Stimulated activated CD4-positive, alpha-beta T cell treated with anti-CD3 and anti-CD28 coated beads, Interleukin-1b, Interleukin-23, amount 100 ng/mL, for 48 hours (primary cell): ENCODE measurements at places on chromosomes 4 and X.
A peak's percentile ranks its signal among the peaks of the same experiment; 100 is the strongest.

GRCh38 chr4:169952236-169953002 lies 73.8 kb downstream of the MFAP3L start:
- DNase-seq: no peak

DNA sequence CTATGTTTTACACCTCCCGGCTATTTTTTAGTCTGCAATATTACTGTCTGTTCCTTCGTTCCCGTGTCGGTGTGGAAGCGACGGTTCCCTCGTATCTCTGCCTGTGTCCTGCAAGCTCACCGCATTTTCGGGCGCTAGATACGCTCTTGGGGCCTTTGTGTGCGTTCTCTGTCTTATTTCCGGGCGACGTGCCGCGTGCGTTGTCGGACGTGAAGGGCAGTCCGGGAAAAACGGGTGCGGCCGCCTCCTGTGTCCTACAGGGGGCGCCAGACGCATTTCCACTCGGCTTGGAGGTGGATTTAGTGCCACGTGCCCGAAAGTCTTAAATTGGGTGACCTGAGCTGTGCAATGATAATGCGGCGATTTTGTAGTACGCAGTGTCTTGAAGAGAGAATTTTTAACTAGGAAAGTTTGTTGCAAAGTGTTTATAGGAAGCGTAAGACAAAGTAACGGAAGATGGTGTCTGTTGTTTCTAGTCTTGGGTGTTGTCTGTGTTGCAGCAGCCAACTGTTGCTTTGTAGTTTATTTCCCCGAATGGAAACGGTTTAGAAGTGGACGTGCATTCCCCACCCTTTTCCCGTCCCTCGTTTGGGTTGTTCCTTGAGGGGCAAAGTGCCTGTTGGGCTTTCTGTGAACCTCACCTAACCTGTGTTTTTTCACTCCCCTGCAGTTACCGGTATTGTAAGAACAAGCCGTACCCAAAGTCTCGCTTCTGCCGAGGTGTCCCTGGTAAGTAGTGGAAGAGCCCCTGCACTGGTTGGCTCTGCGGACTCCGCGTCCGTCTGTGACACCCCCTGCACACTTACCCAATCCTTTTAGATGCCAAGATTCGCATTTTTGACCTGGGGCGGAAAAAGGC lies 720 bp downstream of the RPL10 start:
- DNase-seq: peak; percentile 79

DNA sequence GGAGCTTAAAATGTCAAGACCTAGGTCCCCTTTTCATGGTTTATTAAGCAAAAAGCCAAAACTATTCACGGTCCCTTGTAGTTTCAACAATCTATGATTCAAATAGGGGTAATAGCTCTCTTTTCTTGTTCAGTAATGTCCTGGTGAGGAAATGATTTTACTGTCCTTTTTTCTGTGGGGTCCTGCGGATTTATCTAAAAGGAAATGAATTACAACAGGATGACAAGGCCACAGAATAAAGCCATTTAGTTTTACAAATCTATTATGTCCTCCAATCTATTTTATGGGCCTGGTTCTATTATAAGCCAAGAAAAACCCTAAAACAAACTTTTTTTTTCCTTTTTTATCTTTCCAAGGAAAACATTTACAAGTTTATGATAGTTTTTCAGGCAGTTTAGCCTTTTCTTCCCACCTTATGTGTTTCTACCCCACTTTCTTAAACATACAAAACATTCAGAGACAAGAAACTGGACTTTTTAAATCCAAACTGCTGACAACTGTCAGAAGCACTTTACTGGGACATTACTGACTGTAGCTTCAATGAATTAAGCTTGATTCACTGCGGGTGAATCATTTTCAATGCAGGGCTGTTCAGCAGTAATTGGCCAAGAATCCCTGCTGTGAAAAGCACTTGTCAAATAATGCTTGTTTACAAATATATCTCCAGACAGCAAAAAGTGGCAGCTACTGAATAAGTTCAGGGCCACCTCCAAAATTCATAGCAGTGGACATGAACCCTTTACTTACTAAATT lies 4.3 kb downstream of the EPHA5 start:
- DNase-seq: no peak

- no peak for DNase-seq
Observed at GRCh38 chrX:113412106-113412505, 571.5 kb upstream of the AMOT start.

- DNase-seq: no peak
Observed at GRCh38 chrX:1807301-1807731, 192.5 kb downstream of the ASMT start.

DNA sequence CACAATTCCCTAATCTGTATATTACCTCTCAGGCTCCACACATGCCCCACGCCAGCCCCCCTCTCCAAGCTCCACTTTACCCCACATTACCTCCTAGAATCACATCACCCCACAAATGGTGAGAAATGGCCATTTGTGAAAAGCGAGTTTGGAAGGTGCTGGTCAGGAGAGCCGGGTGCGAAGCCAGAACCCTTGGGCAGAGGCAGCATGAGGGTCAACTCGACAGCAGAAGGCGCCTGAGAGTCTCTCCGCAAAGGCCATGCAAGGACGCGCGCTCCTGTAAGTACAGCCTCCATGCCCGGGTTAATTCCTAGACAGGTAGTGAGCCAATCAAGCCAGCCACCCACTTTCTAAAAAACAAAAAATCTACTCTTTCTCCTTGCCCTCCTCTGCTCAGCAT lies 42.4 kb downstream of the RHOXF2 start:
- DNase-seq: no peak

DNA sequence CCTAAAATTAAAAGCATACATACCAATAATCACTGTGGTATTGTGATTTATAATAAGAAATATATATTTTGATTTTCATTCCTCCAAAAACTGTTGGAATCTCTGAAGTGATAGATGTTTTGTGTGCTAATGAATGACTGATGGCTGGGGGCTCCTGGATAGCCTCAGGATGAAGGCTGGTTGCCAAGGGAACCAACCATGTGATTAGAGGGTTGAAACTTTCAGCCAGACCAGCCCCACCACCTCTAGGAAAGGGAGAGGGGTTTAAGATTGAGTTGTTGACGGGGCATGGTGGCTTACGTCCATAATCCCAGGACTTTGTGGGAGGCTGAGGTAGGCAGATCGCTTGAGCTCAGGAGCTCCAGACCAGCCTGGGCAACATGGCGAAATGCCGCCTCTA lies 34.0 kb downstream of the HS6ST2 start:
- DNase-seq: no peak

DNA sequence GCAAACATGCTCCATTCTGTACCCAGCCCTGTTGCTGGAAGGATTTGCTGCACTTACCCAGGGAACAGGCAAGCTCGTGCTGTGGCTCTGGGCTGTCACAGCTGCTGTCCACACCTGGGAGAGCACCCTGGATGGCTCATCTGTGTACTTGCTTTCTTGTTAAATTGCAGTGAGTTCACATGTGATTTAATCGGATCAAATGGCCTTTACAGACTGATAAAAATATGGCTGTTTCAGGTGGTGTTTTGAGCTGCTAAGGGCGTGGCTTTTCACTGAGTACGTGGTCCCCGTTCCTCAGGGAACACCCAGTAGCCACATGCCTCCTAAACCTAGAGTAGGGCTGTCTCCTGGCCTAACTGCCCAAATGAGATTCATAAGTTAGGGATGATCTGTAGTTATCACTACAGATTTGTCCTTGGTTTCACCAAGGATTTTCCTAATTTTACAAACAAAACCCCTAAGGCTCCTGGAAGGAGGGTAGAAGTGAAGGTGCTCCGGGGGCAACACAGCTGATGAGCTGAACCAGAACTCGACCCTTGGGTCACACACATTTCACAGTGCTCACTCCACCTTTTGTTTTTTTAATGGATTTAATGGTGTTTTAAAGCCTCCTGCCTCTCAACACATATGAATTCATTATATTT lies 13.7 kb downstream of the KLKB1 start:
- no peak for DNase-seq

DNA sequence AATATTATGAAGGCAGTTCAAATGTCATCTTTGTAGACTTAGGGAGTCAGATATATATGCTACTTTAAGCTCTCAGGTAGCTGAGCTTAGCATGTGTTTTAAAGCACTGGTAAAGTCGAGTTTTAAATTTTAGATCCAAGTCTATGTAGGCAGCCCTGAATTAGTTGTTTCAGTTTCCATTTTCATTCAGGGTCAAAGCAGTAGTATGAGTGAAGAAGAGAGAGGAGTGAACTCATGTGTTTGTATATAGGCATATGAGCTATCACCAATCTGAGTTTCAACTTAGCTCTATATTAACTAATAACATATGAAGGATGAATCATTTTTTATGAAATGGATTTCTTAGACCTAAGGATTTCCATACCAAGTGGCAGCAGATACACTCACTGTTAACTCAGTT lies 1353.4 kb downstream of the FSTL5 start:
- no peak for DNase-seq
